ENCODE measurements at places on chromosomes 12 and 14.
A peak's percentile ranks its signal among the peaks of the same experiment; 100 is the strongest.

- DNase-seq, result no peak
These were observed 13.8 kb downstream of the BICD1 start for GRCh38 chr12:32120419-32120818.

DNA sequence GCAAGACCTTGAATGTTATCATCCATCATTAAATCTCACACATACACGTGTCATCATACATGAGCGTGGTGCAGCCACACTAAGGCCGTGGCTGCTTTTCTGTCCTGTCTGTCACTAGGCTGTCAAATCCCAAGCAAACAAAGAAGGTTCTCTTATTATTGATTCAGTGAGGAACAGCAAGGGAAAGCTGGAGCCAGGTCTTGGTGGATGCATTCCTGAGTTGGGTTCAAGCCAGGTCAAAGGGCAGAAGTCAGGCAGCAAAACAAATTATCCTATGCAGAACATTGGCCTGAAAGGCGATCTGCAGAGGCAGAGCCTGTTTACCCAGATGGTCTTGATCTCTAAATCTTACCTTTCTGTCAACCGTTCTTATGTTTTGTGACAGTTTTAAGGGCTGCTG is 252.3 kb downstream of the NEDD1 start:
- DNase-seq, result no peak

DNA sequence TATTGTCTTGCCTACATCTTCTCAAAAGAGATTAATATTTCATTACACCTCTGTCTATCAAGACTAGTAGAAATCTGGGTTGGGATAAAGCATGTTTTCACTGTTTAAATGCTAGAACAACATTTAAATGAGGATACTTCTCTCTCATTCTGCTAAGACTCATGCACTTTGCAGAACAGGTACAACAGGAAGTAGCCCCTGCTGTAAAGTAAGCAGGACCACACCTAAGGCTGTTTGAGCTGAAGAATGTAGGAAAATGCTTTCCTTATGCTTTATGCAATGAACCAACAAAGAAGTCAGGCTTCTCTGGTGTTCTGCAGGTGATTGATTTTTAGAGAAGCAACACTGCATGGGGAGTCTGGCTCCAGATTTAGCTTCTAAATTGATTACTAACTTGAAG is 89.4 kb downstream of the PAX9 start:
- DNase-seq, result no peak

DNA sequence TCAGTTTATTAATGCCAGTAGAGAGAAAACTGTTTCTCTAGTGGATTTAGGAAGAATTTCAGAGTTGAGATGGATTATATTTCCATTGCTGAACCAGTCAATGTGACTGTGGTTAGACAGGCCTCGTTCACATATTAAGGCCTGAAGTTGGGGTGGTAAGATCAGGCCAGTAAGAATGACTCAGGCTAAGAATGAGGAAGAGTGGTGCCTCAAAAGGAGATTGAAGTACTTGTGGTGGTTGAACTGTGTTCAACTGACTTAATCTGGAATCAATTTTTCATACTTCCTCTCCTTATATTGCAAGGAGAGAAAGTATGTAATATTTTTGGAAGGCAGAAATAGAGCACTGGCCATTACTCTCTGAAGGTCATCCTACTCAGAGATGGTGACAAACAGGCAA is 37.8 kb upstream of the ATF7IP start:
- no peak for DNase-seq

- DNase-seq, result no peak
These were observed 79.6 kb downstream of the SLC16A7 start for GRCh38 chr12:59675461-59675860.

DNA sequence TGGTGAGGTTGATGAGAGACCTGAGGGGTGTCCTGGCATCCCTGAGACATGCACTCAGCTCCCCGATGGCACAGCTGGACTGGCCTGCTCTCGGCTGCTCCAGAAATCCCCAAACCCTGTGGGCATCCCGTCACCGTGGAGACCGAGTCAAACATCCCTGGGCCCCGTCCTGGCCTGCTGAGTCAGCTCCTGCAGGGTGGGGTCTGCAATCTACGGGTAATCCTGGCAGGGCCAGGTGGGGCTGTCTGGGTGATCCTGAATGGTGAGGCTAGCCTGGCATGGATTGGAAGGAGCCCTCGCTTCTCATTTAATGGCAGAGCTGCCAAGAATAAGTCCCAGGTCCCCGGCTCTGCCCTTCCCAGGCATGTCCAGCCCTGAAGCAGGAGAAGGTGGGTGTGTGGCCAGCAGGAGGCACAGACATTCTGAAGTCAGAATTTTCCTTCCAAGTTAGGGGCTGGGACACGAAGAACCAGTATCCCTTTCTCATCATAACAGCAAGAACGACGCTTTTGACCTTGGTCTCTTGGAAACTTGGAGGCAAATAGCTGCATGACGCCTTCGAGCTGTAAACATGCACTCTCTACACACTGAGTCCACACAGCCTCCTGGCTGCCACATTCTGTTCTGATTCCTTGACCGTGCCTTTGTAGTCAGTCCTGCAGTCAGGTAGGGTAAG is 17.7 kb upstream of the SERPINA4 start:
- no peak for DNase-seq

DNA sequence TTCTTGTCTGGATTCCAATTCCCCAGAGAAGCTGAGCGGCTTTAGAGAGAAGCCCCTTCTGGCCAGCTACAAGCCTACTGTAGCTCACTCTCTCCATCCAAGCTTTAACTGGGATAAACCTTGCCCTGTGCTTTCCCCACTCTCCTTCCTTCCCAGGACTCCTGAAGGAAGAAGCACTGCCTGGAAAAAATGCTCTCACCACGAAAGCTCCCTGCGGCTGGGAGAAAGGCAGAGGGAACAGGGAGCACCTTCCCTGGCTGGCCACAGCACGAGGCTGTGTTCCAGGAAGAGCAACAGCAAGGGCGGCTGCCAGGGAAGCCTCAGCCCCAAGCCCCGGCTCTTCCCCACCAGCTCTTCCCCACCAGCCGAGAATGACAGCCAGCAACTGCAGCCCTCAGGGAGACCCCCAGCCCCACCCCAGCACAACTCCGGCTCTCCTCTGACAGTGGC is 40.8 kb upstream of the PNMA1 start:
- no peak for DNase-seq

- DNase-seq, result no peak
These were observed 142.8 kb downstream of the LRFN5 start for GRCh38 chr14:41749429-41749828.

DNA sequence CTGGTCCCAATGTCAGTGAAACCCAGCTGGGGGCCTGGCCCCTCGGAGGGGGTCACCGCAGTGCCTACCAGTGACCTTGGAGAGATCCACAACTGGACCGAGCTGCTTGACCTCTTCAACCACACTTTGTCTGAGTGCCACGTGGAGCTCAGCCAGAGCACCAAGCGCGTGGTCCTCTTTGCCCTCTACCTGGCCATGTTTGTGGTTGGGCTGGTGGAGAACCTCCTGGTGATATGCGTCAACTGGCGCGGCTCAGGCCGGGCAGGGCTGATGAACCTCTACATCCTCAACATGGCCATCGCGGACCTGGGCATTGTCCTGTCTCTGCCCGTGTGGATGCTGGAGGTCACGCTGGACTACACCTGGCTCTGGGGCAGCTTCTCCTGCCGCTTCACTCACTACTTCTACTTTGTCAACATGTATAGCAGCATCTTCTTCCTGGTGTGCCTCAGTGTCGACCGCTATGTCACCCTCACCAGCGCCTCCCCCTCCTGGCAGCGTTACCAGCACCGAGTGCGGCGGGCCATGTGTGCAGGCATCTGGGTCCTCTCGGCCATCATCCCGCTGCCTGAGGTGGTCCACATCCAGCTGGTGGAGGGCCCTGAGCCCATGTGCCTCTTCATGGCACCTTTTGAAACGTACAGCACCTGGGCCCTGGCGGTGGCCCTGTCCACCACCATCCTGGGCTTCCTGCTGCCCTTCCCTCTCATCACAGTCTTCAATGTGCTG is 11.0 kb downstream of the ZBTB39 start:
- no peak for DNase-seq

- DNase-seq, result peak; percentile 41
These were observed 7.8 kb upstream of the TBPL2 start for GRCh38 chr14:55448141-55448614.

DNA sequence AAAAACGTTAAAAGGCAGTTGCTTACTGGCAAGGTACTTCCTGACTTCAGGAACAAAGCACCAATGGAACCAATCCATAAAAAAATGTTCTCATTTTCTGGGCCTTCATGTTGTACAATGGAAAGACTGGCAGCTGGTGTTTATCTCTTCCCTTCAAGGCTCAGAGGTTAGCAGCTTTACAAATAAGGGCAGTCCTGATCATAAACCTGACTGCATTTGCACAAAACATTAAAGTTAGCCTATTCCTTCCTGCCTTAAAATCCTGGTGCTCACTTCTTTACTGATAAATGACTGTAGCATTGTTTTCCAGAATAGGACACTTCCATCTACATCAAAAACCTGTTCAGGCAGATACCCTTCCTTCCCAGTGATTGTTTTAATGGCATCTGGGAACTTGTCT is 19.2 kb downstream of the IL26 start:
- DNase-seq, result no peak

DNA sequence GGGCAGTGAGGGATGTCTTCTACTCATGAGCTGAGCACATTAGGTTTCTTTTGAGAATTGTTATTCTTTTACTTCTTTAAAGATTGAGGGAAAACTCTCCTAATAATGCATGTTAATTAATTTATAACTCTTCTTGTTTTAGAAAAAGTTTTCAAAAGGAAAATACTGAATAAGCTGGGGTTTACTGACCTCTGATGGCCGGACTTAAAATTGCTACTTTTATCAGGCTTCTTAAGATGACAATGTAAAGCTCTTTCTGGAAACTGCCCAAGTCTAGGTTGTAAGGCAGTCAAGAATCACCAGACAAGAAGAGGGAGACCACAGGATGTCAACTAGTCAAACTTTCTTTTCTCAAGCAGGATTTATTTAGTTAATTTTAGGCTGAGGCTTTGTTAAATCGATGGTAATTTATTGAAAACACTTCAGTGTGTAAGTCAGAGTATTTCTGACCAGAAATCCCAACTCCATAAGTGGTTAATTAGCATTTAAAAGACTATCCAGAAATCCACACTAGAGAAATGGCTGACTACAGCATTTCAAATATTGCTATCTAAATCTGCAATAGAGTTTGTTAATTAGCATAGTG is 82.1 kb downstream of the AVPR1A start:
- no peak for DNase-seq

GRCh38 chr12:52661668-52662067 is 9.7 kb upstream of the KRT2 start:
- DNase-seq, result no peak

DNA sequence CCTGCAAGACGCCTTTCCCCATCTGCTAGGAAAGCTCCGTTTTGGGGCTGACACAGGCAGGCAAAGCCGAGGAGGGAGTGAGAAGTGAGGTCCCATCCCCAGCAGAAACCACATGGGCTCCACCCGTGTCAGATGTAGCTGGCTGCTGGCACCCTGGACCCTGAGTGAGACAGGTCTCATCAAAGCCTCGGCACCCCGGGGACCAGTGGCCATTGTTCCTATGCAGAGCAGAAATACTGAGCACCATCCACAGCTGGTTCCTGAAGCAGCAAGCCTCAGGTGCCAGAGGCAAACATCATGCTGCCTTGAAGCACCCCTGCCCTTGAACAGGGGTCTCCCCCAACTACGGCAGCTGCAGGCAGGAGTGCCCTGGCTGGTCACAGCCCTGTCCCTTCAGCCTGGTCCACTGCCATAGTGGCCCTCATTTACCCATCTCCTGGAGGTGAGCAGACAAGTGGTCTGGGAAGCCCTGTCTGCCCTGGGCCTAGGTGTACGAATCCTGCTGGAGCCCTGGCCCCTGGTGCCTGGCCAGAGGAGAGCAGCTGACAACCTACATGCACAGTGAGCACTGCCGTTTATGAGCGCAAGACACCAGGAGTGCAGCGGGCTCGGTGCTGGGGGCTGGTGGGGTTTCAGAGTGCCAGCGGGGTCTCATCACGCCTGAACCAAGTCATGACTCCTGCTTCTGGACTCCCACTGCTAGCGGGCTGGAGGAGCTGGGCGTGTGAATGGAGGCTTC is 289.8 kb upstream of the RTL1 start:
- DNase-seq, result no peak

DNA sequence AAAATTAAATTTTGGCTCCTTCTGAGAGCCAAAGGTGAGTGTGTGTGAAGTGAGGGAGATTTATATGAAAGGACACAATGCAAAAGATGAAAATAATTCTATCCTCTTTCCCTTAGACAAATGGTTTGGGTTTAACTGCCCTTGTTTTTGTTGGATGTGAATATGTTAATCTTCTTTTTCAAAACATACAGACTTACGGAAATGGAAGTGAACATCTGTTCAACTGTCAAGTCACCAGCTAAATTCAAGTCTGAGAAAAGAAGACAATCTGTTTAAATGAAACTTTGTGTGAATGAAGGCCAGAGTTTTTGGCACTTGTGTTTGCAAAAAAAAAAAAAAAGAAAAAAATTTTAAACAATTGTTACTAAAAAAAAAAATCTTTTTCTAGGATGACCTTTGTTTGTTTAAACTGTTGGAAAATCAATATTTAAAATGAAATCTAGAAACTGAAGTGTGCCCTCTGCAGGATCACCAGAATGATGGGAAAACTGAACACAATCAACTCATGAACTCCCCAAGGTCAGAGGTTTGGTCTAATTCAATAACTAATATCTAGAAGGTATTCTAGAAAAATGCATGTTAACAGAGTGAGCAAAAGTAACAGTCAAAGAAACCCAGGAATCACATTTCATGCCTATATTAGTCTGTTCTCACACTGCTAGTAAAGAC is 448.8 kb downstream of the FLRT2 start:
- DNase-seq, result no peak

GRCh38 chr12:77113971-77114370 is 48.6 kb upstream of the E2F7 start:
- no peak for DNase-seq

- no peak for DNase-seq
These were observed 154.5 kb upstream of the FOXN3 start for GRCh38 chr14:89571491-89571890.

DNA sequence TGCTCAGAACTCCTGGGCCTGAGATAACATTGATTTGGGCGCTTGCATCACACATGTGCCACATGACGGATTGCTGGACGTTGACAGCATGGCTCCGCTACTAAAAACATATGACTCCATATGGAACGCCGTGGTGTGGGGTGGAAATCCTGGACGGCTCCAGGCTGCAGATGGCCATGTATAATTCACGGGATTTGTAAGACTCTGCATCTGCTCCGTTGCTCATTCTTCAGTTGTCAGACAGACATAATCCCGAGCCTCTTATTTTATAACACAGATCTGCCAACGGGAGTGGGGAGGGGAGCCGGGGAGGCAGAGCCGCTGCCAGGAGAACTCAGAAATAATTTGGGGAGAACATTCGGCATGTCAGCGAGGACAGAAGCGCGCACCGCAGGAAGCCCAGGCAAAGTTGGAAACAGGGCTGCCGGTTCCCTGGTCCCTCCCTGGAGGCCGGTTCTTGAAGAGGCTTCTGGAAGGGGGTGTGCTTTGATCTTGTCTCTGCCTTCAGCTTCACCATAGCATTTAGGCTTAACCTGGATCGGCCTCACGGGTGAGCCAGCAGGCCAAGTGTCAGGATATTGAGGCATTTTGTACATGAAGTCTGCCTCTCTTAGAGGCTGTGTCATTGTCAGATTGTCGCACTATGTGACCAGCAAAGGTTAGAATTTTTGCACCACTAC is 45.8 kb upstream of the MYL2 start:
- no peak for DNase-seq
